ENCODE measurements at places on chromosomes 7 and 10.

- H3K4me3 ChIP-seq, result no peak overlapping the region
- peak overlapping the region; percentile 86 for H3K27ac ChIP-seq
- H3K27me3 ChIP-seq, result no peaks in the 10 kb centered on the region
- DNase-seq, result no peak
- H3K36me3 ChIP-seq, result peaks cover 28% of the 10 kb centered on the region
- H3K4me1 ChIP-seq, result peaks cover 54% of the 10 kb centered on the region
These were observed 15.8 kb upstream of the TRIM8 start for GRCh38 chr10:102628451-102628911.

- H3K27ac ChIP-seq, result no peak overlapping the region
- H3K36me3 ChIP-seq, result no peaks in the 10 kb centered on the region
- H3K4me3 ChIP-seq, result no peak overlapping the region
These were observed 67.5 kb downstream of the DNAJC12 start for GRCh38 chr10:67770537-67770936.

DNA sequence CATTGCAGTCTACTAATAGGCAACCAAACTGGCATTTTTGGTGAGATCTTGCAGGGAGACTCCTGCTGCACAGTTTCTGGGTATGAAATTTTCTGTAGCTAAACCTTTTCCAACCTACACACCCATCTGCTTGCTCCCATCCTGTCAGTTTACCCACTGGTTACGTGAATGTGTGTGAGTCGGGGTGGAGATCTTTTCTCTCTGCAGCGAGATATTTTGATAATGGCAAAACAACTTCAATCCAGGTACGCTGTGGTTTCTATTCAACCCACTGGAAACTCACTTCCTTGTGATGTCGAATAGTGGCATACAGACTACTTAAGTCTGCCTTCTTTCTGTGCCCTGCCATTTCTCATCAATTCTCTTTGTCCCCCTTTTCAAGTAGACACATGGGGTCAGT is 4.5 kb downstream of the PLEKHA1 start:
- no peak overlapping the region for H3K4me3 ChIP-seq
- H3K4me1 ChIP-seq, result peaks cover 38% of the 10 kb centered on the region
- DNase-seq, result no peak
- H3K27me3 ChIP-seq, result no peaks in the 10 kb centered on the region

- H3K36me3 ChIP-seq, result no peaks in the 10 kb centered on the region
- no peak overlapping the region for H3K27ac ChIP-seq
- H3K4me1 ChIP-seq, result no peaks in the 10 kb centered on the region
- H3K4me3 ChIP-seq, result no peak overlapping the region
- H3K27me3 ChIP-seq, result no peaks in the 10 kb centered on the region
- no peak for DNase-seq
These were observed 727.3 kb downstream of the AUTS2 start for GRCh38 chr7:70325509-70326101.

- no peaks in the 10 kb centered on the region for H3K36me3 ChIP-seq
- DNase-seq, result no peak
- no peak overlapping the region for H3K4me3 ChIP-seq
- no peak overlapping the region for H3K27ac ChIP-seq
- H3K27me3 ChIP-seq, result no peaks in the 10 kb centered on the region
These were observed 162.9 kb downstream of the ARL5B start for GRCh38 chr10:18822156-18822555.

DNA sequence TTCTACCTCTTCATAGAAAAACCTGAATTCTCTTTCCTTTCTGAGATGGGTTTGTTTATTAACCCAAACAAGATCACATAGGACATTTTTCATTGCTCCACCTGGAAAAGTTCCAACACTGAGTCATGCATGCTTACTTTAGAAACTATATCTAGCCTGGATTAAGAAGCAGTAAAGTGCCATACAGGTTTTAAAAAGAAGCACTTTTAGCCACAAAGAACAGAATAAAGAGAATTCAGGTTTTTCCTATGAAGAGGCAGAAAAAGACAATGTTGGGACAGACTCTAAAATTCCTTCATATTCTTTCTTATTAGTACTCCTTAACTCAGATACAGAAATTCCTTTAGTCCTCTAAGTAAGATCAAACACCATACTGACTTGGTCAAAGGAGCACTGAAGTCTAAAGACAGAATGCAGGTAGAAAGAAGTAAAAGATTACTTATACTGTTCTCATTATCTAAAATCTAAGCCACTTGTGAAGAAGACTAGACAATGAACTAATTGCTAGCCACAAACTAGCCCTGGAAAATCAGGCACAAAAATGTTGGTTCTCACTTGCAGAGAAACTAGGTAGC is 241.3 kb downstream of the ANK3 start:
- no peaks in the 10 kb centered on the region for H3K36me3 ChIP-seq
- H3K27me3 ChIP-seq, result no peaks in the 10 kb centered on the region
- peaks cover 11% of the 10 kb centered on the region for H3K4me1 ChIP-seq
- no peak for DNase-seq

DNA sequence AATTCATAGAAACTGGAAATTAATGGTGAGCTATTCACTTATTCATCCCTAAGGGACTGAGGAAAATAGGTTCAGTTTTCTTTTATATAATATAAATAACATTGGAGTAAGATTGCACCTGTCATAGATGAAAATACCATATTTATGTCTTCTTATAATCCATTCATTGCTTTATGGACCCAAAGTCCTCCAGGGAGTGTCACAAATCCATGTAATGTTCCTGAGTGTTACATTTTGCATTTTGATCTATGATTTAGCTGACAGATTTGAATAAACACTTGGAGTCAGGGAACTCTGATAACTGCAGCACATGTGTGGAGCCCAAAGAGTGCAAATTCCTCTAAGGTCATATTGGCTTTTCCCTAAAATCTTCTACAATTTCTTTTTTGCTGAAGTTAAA is 484.3 kb downstream of the MDFIC start:
- DNase-seq, result no peak
- no peaks in the 10 kb centered on the region for H3K27me3 ChIP-seq
- H3K36me3 ChIP-seq, result no peaks in the 10 kb centered on the region
- no peak overlapping the region for H3K4me3 ChIP-seq
- no peak overlapping the region for H3K27ac ChIP-seq

DNA sequence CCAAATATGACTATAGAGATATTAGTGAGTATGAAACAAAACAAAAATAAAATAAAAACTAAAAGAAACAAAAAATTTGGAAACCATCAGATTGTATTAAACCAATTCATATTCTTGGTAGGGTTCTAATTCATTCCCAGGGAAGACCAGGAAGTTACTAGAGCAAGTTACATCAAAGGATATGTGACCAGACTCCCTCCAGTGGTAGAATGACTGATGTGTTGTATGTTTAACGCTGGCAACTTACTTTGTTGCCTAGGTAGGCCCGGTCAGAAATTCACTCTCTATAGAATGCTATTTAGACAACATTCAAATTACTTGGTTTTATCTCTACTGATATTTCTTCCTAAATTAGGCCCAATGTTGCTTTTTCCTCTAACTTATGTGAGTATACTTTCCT is 5.2 kb downstream of the PHYHIPL start:
- H3K27ac ChIP-seq, result no peak overlapping the region
- H3K27me3 ChIP-seq, result peaks cover 13% of the 10 kb centered on the region
- H3K4me1 ChIP-seq, result peaks cover 6% of the 10 kb centered on the region
- DNase-seq, result no peak
- no peak overlapping the region for H3K4me3 ChIP-seq

GRCh38 chr7:88132725-88133124 is 87.1 kb downstream of the SRI start:
- no peaks in the 10 kb centered on the region for H3K27me3 ChIP-seq
- DNase-seq, result no peak
- H3K27ac ChIP-seq, result no peak overlapping the region
- no peak overlapping the region for H3K4me3 ChIP-seq
- no peaks in the 10 kb centered on the region for H3K4me1 ChIP-seq
- H3K36me3 ChIP-seq, result no peaks in the 10 kb centered on the region

GRCh38 chr10:34816501-34817002 is 1.5 kb upstream of the PARD3 start:
- peaks cover 38% of the 10 kb centered on the region for H3K4me1 ChIP-seq
- no peaks in the 10 kb centered on the region for H3K27me3 ChIP-seq
- peak; percentile 66 for DNase-seq

DNA sequence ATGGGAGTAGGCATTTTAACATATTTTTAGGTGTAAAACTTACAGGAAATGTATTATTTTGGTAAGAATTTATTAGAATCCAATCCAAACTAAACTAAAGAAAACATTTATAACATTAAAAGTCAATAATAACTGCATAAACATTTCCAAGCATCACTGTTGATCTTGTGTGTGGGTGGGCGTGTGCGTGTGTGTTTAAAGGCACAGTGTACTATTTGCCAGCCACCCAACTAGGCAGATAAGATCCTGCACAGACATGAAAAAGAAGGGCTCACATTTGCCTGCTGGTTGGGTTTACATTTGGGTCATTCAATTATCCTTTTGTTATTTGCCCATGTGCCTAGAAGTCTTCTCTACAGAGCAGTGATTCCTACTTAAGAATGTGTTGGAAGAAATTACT is 31.0 kb upstream of the WNT16 start:
- H3K36me3 ChIP-seq, result peaks cover 3% of the 10 kb centered on the region
- DNase-seq, result no peak
- no peak overlapping the region for H3K27ac ChIP-seq
- peaks cover 16% of the 10 kb centered on the region for H3K4me1 ChIP-seq
- no peak overlapping the region for H3K4me3 ChIP-seq

DNA sequence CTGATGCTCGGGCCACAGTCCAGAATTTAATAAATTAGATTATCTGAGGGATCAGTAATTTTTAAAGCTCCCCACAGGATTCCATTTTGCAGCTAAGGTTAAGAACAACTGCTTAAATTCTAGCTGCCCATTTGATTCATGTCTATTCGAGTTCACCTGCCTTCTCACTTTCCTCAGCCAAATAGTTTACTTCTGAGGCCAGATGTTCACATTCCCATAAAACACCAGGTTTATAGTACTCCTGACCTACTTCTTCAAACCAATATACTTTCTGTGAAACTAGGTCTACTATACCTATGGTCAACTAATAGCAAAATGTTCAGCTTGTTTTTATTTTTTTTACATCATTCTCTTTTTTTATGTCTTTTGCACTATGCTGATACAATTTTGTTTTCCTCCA is 86.3 kb downstream of the GPR158 start:
- H3K27ac ChIP-seq, result no peak overlapping the region
- no peak overlapping the region for H3K4me3 ChIP-seq
- H3K27me3 ChIP-seq, result no peaks in the 10 kb centered on the region
- no peaks in the 10 kb centered on the region for H3K36me3 ChIP-seq
- DNase-seq, result no peak

GRCh38 chr7:1086588-1087464 is 1.1 kb upstream of the GPER1 start:
- H3K36me3 ChIP-seq, result no peaks in the 10 kb centered on the region
- no peak for DNase-seq
- peaks cover 53% of the 10 kb centered on the region for H3K4me1 ChIP-seq
- no peak overlapping the region for H3K27ac ChIP-seq
- H3K27me3 ChIP-seq, result no peaks in the 10 kb centered on the region

DNA sequence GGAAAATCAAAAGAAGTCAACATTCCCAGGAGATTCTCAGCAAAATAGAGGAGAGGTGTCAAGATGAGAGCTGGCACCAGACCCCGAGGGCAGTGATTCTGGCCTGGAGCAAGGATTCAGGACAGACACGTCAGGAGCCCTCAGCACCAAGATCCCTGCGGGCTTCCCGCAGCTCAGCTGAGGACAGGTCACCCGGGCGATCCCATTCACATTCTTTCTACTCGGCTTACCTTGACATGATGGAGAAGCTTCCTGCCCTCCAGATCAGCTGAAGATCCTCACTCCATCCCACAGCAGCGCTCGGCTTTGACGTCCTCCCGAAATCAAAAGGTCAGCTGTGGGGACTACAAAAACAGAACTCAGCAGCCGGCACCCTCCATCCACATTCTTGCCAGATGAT is 139.1 kb downstream of the DLG5 start:
- H3K36me3 ChIP-seq, result peaks cover 73% of the 10 kb centered on the region
- no peaks in the 10 kb centered on the region for H3K4me1 ChIP-seq
- H3K27ac ChIP-seq, result no peak overlapping the region

- no peak overlapping the region for H3K27ac ChIP-seq
- H3K36me3 ChIP-seq, result no peaks in the 10 kb centered on the region
- H3K4me3 ChIP-seq, result no peak overlapping the region
- H3K27me3 ChIP-seq, result no peaks in the 10 kb centered on the region
- H3K4me1 ChIP-seq, result no peaks in the 10 kb centered on the region
These were observed 368.8 kb downstream of the ADRA2A start for GRCh38 chr10:111445667-111446066.

GRCh38 chr10:58048936-58049335 is 218.8 kb downstream of the IPMK start:
- no peaks in the 10 kb centered on the region for H3K36me3 ChIP-seq
- no peak for DNase-seq
- H3K4me1 ChIP-seq, result no peaks in the 10 kb centered on the region
- H3K27me3 ChIP-seq, result no peaks in the 10 kb centered on the region
- no peak overlapping the region for H3K4me3 ChIP-seq

DNA sequence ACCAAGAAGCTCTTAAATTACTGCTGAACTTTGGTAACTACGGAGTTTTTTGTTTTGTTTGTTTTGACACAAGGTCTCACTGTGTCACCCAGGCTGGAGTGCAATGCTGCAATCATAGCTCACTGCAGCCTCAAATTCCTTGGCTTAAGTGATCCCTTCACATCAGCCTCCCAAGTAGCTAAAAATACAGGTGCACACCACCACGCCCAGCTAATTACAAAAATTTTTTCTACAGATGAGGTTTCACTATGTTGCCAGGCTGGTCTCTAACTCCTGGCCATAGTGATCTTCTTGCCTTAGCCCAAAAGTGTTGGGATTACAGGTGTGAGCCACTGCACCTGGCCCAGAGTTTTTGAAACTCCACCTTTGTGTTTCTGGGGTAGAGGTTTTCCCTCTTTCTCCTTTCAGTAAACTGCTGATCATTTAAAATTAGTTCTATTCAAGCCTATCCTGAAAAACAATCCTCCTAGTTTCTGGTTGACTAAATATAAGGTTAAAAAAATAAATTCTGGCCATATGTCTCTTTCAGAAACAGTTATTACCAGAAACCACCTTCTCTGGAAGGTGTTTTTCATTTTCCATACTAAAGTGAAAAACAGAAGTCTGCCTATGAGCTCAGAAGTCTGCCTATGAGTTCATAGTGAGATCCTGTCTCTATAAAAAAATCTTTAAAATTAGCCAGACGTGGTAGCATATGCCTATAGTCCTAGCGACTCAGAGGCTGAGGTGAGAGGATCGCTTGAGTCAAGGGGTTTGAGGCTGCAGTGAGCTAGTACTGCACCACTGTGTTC is 63.9 kb downstream of the VOPP1 start:
- no peaks in the 10 kb centered on the region for H3K27me3 ChIP-seq
- H3K4me1 ChIP-seq, result no peaks in the 10 kb centered on the region
- DNase-seq, result no peak
- H3K4me3 ChIP-seq, result no peak overlapping the region

GRCh38 chr10:125337510-125337909 is 177.1 kb upstream of the CTBP2 start:
- H3K36me3 ChIP-seq, result no peaks in the 10 kb centered on the region
- H3K27me3 ChIP-seq, result peaks cover 5% of the 10 kb centered on the region
- no peaks in the 10 kb centered on the region for H3K4me1 ChIP-seq
- no peak overlapping the region for H3K4me3 ChIP-seq
